D341Med (cell line): ENCODE measurements at places on chromosomes 5 and 9.

- no peak for DNase-seq
These were observed 30.2 kb upstream of the ENHO start for GRCh38 chr9:34552986-34553385.

GRCh38 chr5:671459-672328 is 21.5 kb downstream of the TPPP start:
- DNase-seq, result peak; percentile 88

DNA sequence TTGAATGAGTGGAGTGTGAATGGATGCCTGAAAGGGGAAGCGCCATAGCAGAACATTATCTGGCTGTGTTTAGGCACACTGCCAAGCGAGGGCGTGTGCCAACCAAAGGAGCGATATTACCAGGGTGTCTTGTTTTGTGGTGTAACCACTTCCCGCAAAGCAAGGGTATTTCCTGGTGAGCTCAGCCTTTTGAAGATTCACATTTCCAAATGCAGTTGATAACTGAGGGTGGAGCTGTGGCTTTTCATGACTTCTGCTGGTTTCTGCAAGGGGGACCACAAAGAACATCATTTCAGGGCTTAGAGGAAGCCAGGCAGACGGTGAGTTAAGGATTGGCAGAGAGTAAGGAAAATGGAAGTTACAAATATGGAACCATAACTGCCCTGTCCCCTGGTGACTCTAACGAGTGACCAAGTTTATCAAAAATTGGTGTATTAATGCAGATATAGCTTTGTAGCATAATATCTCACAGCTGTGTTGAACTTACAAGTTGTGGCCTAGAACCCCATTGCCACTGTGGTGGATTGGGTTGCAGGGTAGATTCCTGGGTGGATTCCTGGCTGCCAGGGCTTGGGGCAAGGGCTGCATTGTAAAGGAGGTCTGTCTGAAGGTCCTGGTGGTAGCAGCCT is 71.4 kb downstream of the RALGPS1 start:
- DNase-seq, result no peak

DNA sequence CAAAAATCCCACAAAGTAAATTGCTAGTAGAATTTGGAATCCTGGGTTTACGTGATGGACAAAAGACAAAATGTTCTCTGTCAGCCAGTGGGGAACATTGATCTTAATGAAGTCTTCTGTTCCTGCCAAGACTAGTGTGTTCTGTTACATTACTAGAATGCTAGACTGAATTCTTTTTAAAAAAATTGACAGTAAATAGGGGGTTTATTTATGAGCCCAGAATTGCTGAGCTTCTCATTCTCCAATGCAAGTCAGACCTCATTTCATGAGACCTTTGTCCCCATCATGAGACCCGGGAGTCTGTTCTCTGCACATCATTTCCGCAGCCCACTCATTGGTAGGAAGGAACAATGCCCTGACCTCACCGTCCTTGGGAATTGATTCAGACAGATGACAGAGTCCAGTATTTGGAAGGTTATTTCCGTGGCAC is 173.8 kb upstream of the OTULINL start:
- DNase-seq, result no peak

DNA sequence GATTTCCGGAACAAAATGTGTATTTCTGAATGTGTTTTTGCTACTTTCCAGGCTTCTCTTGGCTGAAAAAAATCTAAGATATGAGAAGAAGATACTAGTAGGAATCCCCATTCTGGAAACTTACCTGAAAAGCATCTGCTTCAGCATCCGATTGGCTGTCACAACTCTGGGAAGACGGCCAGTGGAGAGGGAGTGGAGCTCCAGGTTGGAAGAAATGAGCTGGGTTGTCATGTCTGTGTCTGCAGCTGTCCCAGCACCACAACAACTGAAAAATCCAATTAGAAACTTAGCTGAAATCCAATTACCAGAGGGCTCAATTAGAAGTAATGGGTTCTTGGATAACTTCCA is 3.0 kb downstream of the PSMB7 start:
- DNase-seq, result no peak

DNA sequence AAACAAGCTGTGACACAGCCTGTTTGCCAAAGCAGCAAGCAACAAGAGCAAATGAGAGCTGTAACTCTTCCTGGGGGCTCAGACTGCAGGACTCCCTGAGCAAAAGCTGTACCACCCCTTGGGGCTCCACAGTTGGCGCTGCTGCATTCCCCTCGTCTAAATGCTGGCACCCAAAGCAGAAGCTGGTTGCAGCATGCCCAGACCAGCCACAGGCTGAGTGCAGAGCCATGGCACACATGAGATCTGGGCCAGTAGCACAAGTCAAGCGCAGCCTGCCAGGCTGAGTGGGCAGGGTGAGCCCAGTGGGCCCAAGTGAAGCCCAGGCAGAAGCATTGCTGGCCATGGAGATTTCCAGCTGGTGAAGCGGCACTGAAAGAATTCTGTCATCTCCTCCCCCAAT is 157.3 kb upstream of the GRAMD2B start:
- DNase-seq, result no peak

DNA sequence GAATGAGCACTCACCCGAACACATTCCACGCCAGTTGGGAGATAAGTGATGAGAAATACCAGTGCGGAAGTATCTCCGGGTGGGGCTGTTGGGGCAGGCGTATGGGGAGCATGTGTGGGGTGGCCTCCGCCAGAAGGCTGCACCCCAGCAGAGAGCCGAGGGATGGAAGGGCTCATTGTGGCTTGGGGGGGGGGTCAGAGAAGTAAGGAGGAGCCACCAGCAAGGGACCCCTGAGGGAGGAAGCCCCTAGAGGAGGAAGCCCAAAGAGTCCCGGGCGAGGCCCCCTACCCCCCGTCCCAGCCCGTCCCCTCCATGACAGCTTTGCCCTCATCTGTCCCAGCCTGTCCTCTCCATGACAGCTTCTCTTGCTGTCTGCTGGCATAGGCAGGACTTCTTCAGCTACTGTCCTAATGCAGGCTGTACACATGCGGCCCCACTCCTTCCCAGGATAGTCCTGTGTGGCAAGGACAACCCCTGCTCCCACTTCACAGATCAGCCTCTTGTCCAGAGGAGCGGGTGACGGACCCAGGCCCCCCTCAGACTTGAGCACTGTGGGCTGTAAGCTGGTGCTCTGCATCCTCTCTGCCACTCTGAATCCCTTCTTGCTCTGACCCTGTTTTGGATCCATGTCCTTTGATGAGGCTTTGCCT is 239.6 kb downstream of the CACNA1B start:
- no peak for DNase-seq

DNA sequence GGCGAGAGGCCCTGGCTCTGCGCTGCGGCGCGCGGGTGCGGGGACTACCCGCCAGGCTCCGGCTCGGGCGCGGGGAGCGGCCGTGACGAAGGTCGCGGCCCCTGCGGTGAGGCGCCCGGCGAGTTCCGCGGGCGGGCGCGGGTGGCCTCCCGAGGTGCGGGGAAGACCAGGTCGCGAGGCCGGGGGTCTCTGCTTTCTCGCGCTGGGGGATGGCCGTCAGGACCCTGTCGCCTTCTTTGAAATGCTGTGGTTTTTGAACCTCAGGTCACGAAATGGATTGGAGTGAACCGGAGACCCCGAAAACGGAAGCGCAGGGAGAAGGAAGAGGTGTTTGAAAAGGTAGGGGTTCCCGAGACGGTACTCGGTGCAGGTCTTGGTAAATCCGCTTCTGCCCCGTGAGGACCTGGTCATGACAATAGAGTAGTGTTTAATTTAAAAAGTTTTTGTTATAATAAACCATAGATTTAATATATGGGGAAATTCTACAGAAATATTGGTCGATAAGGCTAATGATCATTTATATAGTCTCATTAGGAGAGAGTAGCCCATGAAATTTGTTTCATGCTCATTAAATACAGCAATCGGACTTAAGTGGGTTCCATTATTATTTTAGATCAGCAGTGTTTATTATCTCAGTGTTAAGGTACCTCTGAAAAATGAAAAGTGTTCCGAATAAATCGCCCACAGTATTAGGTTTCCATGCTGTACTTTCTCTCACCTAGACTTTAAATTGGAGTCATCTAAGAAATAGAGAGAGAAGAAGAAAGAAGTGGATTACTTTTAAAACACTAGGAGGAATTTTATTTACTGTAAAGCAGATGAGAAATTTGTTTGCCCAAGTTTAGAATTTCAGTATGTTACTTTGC is 279.0 kb downstream of the AOPEP start:
- DNase-seq, result no peak

- no peak for DNase-seq
These were observed 16.9 kb upstream of the SLC22A4 start for GRCh38 chr5:132277256-132277655.

DNA sequence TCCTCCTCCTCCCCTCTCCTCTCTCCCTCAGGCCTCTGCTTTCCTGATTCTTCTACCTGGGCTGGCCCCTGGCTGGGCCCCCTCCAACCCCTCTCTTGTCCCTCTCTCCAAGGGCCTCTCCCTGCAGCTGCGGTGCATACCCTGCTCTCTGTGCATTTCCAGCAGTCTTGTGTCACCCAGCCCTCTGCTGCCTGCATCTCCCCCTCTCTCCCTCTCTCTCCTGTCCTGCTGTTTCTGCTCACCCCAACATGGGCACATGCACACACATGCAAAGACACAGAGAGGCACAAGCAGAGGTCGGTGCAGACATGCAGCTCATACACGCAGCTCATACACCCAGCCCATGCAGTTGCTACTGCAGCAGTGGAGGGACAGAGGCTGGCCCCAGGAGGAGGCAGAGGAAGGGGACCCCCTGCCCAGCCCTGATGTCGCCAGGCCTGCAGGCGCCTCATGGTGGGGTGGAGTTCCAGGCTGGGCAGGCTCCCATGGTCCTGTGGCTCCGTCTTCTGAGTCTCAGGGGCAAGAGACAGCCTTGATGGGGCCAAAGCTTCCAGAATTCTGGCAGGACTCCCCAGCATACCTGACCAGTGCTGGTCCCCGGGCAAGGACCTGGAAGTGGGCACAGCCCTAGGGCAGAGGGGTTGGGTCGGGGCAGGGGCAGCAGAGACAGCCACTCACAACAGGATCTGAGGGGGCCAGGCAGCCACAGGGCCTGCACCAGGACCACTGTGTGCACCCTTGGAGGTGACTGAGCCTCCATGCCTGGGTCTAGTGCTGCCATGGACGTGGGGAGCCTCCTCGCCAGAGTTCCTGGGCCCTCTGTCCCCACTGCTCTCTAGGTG is 216.9 kb downstream of the C9orf50 start:
- no peak for DNase-seq

- no peak for DNase-seq
These were observed 171.3 kb upstream of the ZNF462 start for GRCh38 chr9:106691627-106692026.

- DNase-seq, result no peak
These were observed 167.9 kb downstream of the ARHGEF28 start for GRCh38 chr5:73793911-73794310.

- DNase-seq, result no peak
These were observed 306.2 kb upstream of the PUM3 start for GRCh38 chr9:3150074-3150473.

- DNase-seq, result no peak
These were observed 126.7 kb downstream of the SNX18 start for GRCh38 chr5:54644226-54644625.

DNA sequence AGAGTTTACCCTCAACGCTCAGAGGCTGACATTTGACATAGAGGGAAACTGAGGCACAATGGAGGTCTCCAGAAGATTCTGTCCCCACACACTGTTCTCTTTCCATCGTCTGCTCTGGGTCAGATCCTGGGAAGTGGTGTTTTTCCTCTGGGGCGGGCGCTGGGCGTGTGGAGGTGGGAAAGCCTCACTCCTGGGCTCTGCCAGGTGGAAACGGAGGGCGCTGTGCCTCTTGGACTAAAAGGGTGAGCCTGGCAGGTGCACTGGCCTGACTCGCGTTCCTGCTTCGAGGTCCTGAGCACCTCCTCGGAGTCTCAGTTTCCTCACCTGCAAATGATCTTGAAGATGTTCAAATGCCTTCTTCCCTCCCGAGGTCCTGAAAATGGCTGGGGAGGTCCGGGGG is 25.7 kb upstream of the FCN1 start:
- no peak for DNase-seq

- DNase-seq, result no peak
These were observed 53.9 kb downstream of the MLLT3 start for GRCh38 chr9:20568400-20568799.

DNA sequence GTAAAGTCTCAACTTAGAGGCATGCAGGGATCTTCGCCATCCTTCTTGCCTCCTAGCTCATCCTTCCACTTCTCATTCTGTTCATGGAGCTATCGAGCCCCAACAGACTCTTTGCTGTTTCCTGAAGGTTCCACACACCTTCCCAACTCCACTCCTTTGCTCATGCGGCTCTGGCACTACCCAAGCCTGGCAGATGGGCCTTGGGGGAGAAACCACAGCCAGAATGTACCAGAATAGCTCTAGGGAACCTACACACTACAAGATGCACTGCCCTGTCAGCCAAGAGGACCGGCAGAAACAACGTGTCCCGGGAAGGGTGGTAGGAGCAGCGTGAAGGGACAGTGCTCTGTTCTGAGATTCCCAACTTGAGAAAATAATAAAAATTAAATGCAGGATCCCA is 178.9 kb downstream of the GABBR2 start:
- no peak for DNase-seq

DNA sequence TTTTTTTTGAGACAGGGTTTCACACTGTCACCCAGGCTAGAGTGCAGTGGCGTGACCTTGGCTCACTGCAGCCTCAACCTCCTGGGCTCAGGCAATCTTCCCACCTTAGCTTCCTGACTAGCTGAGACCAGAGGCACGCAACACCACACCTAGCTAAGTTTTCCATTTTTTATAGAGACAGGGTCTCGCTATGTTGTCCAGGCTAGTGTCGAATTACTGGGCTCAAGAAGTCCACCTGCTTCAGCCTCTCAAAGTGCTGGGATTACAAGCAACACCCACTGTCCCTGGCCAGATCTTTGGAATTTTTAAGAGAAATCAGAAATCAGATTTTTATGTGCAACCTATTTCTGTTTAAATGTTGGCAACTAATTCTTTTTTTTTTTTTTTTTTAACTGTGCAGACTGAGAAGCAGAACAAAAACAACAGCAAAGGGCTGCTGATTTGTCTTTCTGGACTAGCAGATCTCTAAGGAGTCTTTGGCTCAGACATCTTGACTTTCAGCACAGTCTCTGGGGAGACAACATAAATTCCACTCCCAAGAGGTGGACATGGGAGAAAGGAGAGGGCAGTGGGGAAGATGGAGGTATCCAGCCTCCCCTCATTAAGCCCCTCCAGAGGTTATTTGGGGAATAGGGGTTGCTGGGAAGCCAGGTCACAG is 54.4 kb upstream of the FABP6 start:
- no peak for DNase-seq

- DNase-seq, result no peak
These were observed 33.5 kb downstream of the ELOVL7 start for GRCh38 chr5:60810438-60811085.

DNA sequence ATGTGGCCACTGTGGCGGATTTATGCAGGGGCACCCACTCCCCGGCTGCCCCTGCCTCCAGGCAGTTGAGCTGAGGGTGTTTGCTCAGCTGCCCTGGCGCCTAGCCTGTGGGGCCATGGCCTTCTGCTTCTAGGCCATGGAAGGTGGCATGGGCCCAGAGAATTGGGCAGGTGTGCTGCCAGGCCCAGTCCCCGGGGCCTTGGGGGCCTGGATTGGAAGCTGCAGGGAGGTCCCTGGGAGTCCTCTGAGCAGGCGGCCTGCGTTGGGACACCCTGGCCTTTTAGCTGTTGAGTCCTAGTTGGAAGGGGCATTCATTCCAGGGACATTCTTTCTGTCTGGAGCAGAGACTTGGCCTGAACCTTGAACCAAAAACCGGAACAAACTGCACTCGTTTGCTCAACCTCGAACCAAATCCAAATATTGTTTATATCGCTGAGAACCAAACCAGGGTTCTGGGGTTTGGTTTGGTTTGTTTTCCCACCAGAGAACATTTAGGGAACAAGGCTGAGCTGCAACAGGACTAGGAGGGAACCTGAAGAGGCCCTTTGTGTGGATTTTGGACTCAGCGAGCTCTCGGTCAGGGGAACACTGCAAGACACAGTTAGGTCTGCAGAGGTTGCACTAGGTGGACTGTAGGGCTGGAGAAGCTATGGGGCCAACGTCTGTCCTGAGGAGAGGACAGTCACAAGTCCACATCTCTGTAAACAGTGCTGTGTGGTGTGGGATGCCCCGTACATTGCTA is 116.8 kb downstream of the BOD1 start:
- no peak for DNase-seq
